AG10803 (cell line): ENCODE measurements at places on chromosomes 2 and 18.

GRCh38 chr2:147512206-147512605, 332.6 kb upstream of the ACVR2A start:
- DNase-seq: no peak

DNA sequence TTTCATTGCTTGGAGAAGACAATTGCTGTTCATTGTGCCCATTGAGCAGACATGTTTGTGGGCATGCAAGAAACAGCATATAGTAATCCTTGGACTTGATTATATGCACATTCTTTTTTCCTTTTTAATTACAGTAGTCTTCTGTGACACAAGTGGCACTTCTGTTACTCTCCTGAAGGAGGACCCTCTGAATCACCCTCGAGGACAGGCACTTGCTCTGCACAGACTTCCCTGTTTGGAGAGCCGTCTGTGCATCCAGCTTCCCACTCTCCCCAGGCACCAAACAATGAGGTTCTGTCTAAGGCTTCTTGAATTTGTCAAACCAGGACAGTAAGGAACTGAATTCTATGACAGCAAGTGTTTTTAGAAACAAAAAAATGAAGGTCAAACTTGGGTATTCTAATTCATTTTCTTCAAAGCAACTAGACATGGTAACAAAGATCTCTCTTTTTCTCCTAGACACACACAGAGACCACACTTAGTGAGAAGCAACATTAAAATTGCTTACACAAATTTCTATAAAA, 844.6 kb upstream of the ID2 start:
- DNase-seq: no peak

DNA sequence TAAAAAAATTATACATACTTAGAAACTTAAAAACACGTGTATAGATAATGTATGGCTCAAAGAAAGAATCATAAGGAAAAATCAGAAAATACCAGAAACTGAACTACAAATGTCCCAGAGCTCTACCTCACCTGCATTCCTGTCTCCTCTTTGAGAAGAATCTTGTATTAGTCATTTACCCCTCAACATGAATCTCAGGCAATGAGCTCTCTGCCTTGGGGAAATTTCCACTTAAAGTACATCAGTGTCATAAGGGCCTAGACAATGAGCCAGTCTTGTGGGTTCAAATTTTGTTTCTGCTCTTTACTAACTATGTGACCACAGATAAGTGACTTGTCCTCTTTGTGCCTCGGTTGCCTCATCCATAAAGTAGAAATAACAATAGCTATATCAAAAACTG, 40.1 kb downstream of the SCG2 start:
- DNase-seq: no peak

DNA sequence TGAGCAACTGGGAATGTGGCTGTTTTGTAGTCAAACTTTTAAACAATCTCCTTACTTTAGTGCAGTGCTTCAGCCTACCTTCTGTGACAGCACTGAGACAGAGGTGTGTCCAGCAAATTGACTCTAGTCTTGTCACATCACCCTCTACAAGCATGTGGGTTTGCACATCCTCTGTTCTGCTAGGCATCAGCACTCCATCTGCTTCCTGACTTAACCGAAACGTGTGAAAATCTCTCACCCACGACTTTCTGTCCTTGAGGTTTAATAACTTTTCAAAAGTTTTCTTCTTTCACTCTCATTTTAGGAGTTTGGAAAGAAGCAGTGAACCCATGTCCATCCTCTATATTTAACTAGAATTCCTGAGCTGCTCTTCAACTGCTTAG, 42.6 kb downstream of the TTR start:
- DNase-seq: no peak

GRCh38 chr2:120786038-120786960, 50.6 kb downstream of the GLI2 start:
- DNase-seq: no peak

DNA sequence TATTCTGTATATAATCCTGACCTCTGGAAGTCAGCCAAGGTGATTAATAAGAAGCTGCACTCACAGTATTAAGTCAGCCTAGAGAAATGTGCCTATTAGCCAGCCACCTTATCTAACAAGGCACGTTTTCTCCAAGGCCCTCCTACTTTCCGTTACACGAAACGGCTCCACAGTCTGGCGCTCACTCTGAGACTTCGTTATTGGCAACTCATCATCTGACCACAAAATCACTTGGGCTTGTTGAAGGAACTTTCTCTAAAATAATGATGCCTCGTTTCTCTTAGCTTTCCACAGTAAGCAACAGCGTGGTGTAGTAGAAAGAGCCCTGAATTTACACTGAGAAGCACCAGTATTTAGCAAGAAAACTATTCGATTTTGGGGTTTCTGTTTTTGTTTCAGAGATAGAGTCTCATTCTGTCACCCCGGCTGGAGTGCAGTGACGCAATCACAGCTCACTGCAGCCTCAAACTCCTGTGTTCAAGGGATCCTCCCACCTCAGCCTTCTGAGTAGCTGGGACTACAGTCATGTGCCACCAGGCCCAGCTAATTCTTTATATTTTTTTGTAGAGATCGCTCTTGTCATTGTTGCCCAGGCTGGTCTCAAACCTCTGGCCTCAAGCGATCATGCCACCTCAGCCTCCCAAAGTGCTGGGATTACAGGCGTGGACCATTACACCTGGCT, 53.6 kb upstream of the SLC14A1 start:
- peak; percentile 55 for DNase-seq

GRCh38 chr2:212665948-212666347, 127.3 kb upstream of the ERBB4 start:
- DNase-seq: no peak

DNA sequence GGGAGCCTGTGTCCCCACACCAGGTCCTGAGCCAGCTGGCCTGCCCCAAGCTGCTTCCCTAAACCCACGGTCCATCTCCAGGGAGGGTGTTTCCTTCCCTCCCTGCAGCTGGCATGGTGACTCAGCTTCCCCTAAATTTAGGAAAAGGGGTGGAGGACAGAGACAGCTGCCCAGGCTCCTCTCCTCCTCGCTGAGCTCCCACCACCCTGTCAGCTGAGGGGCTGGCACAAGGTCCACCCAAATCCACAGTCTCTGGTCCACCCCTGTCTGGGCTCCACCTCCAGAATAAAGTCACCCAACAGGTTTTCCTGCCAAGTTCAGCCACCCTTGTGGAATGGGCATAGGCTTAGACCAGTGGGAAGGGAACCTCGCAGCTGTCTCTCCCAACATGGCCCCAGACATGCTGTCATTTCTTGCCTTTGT, 156.5 kb downstream of the TNS1 start:
- no peak for DNase-seq

DNA sequence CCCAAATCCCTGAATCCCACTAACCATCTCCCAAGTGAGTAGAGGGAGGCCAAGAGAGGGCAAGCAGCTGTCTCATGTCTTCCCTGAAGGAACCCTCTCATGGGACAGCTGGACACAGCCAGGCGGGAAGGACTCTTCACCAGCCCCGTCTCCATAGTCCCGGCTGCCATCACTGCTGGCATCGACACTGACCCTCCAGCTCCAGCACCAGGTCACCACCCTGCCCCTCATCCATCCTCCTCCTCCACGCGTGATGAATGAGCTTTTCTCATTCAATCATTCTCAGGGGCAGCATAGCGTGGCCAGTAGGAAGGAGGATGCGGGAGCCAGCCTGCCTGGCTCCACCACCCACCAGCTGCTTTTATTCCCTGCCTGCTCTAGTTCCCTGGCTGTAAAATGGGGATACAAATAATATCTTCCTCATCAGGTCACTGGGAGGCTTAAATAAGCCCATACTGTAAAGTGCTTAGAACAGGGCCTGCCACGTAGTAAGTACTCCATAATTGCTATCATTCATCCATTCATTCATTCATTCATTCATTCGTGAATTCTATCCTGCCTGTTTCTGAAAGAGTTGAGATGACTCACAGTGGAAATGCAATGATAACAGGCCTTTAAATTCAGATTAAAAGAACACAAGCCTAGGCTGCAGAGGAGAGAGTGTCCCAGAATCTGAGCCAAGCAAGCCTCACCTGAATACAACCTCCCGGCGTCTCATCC, 30.5 kb upstream of the FOSL2 start:
- DNase-seq: no peak

DNA sequence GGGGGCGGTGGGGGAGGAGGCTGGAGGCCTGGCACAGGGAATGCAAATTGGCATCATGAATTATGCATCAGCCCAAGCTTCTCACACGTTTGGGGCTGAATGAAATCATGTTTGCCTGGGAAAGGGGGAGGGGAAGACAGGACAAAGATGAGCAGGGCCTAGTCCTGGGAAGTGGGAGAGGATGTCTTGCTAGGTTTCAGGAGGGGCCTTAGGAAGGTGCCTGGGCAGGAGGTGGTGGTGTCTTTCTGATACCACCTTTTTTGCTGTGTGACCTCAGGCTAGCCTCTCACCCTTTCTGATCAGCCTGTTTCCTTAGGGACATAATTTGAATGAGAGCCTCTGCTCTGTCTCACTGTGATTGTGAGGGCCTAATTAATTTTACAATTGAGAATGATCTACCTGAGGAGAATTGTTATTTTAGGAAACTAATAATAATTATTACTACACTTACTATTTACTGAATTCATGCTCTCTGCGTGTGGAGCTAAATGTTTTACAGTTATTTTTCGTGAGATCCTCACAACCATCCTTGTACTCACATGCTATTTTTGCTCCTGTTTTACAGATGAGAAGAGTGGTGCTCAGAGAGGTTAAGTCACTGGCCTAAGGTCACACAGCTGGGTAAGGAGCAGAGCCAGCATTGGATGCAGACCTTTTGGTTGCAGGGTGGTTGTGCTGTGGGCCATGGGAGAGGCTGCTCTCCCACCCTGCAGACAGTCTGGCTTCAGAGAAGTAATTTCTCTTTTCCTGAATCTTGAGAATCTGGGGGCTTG, 39.6 kb downstream of the INHBB start:
- DNase-seq: no peak

GRCh38 chr18:32078845-32079244, 12.8 kb upstream of the RNF138 start:
- DNase-seq: no peak

DNA sequence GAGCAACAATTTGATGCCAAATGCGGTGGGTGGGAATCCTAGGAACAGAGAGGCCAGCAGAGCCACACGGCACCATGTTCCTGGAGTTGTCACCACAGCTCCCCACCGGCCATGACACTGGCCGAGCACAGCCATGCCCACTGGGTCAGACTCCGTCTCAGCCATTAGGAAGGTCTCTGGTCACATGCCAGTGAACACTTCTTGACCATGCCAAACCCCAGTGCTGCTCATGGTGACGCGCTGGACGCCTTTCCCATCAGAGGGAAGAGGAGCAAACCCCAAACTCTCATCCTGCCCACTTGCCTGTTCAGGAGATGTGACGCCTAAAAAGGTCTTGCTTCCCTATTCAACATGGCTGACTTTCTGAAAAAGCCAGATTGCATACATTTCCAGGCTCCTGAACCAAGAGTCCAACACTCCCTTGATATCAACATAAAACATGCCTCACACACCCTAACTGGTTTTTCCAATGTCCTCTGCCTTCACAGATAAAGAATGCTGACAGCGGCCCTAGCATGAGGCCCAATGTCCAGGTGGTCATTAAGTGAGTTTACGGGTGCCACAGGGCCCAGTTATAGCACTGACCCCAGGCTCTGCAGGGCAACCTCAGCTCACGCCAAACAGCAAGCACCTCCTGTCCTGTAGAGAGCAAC, 31.9 kb downstream of the TFCP2L1 start:
- no peak for DNase-seq

GRCh38 chr2:149858216-149858615, 270.6 kb upstream of the MMADHC start:
- DNase-seq: peak; percentile 8

GRCh38 chr2:150522269-150522668, 34.8 kb upstream of the RND3 start:
- no peak for DNase-seq

DNA sequence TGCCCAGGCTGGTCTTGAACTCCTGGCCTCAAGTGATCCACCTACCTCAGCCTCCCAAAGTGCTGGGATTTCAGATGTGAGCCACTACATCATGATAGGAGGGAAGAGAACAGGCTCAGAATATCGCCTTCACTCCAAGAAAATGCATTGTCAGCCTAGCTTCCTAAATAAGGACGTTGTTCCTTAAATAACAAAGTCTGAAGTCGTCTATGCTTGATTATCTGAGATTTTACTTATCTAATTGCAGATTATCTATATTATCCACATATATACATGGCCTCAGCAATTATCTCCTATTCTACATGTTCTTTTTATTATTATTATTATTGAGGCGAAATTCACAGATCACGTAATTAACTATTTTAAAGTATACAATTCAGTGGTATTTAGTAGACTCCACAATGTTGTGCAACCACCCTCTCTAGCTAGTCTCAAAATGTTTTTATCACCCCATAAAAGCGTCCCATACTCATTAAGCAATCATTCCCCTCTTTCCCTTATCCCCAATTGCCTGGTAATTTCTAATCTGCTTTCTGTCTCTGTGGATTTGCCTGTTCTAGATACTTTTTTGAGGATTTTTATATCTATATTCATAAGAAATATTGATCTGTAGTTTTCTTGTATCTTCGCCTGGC, 95.1 kb upstream of the RFX8 start:
- no peak for DNase-seq

DNA sequence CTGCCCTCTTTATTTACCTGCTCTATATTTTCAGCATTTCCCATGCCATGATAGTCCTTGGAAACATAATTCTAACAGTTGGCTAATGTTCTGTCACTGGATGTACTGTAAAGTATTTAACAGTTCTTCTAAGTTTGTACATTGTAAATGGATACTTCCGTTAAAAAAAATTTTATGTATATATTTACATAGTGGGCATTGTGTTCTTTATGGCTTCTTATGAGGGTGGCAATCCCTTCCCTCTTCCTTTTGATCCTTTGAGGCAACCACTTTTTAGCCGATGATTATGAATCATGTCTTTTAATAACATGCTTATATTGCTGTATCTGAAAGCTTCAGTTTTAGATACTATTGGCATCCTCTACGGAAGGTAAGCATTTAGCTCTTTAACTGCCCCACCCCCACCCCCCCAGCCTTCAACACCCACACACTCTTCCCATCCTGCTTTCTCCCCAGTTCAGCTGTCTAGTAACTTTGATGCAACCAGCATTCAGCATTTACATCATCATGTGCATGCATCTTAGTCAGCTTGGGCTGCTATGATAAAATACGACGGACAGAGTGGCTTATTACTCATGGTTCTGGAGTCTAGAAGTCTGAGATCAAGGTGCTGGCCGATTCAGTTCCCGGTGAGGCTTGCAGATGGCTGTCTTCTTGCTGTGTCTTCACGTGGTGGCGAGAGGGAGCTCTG, 21.0 kb upstream of the EDAR start:
- DNase-seq: peak; percentile 28

DNA sequence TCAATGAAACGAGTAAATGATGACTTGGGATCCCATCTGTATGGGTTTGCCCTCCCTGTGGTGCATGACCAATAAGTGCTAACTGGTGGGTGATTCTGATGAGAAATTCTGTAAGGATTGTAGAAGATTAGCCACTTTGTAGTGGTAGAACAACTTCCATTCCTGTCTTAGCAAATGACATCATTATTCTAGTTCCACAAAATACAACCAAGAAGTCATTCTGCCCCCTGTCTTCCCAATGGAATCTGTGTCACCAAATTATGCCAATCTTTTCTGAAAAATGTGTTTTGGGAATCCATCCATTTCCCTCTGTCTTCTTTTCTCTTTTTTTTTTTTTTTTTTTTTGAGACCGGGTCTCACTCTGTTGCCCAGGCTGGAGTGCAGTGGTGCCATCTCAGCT, 48.4 kb downstream of the SLC38A11 start:
- no peak for DNase-seq
